ENCODE measurements at places on chromosomes 11 and 22.

DNA sequence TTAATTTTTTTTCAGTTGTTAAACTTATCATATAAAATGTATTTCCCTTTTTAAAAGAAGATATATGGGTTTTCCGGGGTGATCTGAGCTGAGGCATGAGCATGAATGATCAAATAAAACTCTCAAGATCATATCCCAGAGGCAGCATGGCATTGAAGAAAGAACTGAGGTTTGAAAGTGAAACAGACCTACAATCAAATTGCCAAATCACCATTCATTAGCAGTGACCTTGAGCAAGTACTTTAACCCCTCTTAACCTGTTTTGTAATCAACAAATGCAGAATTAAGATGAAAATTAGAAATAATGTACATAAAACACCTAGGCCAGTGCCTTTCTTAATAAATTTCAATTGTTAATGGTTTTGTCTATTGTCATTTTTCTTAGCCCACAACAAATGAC lies 116.0 kb downstream of the RBFOX2 start:
- DNase-seq, result no peak

DNA sequence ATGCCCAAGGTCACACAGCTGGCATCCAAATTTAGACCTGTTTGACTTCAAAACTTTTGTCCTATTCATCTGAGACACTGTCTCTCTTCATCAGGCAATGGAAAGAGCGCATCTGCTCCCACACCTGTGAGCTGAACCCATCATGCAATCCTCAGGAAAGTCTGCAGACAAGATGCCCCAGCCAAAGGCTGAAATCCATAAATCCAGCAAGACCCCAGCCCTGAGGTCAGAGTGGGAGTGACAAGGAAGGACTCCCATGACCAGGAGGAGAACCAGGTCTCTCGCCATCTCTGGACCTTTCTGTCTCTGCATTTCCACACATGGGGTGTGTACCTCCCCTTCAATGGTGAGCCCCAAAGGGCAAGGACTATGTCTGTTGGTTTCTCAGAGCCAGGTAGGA lies 83.6 kb upstream of the HMGXB4 start:
- DNase-seq, result no peak

GRCh38 chr11:2422461-2423156 lies 21.7 kb downstream of the TRPM5 start:
- DNase-seq, result no peak

DNA sequence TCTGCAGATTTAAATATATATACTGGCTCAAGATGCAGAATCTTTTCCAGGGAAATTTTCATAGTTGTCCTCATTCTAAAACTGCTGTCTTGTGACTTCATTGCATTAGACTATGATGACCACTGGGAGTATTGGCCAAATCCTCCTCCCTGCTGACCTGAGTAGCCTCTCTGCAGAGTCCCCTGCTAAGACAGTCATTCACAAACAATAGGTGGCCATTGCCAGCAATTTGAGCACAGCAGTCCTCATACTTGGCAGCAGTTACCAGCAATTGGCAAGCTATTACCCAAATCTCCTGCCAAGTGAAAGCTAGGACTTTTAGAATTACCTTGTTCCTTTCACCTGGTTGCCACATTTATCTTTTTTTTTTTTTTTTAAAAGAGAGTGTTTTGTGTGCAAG lies 325.8 kb downstream of the FAT3 start:
- no peak for DNase-seq

DNA sequence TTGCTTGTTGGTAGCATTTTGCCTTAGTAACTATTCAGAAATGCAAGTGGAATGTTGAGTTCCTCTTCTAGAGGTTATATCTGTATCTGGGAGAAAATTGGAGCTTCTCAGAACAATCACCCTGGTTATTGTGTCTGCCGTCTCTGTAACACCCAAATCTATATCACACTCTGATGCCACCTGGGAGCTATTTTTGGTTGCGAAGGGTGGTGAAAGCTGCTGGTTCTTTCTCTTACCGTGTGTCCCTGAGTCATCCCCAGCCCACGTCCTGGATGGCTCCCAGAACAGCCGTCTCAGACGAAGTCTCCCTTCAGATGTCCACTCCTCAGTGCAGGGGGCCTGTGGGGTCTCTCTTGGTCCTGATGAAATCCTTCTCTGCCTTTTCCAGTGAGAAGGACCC lies 83.5 kb downstream of the C22orf31 start:
- no peak for DNase-seq

- no peak for DNase-seq
Measured at GRCh38 chr11:133346137-133346536, 186.2 kb downstream of the OPCML start.

DNA sequence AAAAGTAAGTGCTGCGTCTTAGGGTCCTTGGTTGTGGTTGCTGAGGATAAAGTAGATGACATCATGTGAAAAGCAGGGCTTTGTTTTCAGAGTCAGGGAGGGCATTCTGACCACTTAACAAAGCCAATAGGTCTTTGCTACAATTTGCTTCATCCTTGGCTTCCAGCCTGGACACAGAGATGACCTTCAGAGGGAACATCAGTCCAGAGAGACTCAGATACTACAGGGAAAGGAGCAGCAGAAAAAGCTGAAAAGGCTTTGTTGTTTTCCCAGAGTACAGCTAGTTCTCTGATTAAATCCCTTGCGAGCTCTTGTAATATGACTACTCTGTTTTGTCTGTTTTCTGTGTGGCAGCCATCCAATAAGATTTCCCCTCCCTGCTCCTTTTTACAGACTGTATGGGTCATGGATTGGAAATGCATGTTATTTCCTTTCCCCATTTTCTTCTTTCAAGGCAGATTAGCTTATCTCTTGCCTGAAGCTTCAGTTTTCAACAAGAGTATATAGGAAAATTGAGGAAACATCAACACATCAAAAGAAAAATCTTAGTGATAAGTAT lies 31.9 kb downstream of the ATG13 start:
- no peak for DNase-seq

DNA sequence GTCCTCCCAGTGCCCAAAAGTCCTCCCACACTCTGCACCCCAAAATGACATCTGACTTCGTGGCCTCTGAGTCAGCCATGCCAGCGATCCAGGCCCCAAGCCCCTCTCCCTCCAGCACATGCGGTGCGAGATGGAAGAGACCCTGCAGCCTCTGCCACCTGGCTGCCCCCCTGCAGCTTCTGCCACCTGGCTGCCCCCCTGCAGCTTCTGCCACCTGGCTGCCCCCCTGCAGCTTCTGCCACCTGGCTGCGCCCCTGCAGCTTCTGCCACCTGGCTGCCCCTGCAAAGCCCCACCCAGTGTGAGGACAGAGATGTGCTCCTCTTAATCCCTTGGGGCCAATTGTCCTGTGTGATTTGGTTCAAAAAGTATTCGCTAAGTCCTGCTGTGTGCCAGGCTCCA lies 68.0 kb downstream of the WNT7B start:
- no peak for DNase-seq

GRCh38 chr11:9662273-9662672 lies 1.6 kb upstream of the SWAP70 start:
- no peak for DNase-seq

DNA sequence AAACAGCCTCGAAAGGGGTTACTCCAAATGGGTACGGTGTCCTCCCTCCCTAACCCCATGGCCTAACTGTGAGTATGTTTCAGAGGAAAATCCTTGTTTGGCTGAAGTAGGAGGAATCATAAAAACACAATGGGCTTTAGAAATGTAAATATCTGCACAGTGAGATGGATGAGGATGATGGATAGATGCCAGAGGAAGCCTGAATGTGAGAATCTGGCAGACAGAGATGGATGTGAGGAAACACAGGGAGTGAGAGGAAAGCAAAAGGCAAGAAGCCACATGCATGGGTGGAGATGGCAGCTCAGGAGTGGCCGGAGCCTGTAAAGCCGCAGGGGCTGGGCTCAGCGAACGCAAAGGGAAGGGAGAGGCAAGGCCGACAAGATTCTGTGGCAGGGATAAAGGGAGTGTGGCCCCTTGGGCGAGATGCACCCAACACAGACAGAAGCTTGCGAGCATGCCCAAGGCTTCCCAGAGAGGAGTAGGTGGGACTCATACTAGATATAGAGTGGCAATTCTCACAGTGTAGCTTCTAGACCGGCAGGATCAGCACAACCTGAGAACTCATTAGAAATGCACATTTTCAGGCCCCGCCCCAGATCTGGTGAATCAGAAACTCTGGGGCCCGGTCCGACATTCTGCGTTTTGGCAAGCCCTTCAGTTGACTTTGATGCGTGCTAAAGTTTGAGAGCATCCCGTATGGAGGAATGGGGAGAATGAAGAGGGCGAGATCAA lies 237.3 kb upstream of the CADM1 start:
- no peak for DNase-seq

DNA sequence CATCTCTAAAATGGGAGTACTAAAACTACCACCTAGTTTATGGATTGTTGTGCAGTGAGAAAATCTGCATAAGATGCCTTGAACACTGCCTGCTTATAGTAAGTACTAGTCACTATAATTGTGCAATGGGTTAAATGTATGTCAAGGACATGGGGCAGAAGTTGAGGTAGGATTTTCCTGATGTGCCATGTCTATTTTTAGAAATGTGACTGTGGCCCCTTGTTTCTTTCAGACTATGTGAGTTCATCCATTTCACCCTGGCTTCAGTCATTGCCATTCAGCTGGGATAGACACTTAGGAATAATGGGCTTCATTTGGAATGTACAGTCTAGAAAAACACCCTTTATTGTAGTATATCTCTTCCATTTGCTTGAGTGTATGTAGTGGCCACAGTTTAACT lies 51.4 kb downstream of the BDNF start:
- no peak for DNase-seq

- no peak for DNase-seq
Measured at GRCh38 chr11:2713661-2714462, 14.1 kb upstream of the KCNQ1OT1 start.

- no peak for DNase-seq
Measured at GRCh38 chr22:49659281-49659923, 168.3 kb downstream of the BRD1 start.

GRCh38 chr22:17243524-17243923 lies 24.3 kb upstream of the ADA2 start:
- no peak for DNase-seq

DNA sequence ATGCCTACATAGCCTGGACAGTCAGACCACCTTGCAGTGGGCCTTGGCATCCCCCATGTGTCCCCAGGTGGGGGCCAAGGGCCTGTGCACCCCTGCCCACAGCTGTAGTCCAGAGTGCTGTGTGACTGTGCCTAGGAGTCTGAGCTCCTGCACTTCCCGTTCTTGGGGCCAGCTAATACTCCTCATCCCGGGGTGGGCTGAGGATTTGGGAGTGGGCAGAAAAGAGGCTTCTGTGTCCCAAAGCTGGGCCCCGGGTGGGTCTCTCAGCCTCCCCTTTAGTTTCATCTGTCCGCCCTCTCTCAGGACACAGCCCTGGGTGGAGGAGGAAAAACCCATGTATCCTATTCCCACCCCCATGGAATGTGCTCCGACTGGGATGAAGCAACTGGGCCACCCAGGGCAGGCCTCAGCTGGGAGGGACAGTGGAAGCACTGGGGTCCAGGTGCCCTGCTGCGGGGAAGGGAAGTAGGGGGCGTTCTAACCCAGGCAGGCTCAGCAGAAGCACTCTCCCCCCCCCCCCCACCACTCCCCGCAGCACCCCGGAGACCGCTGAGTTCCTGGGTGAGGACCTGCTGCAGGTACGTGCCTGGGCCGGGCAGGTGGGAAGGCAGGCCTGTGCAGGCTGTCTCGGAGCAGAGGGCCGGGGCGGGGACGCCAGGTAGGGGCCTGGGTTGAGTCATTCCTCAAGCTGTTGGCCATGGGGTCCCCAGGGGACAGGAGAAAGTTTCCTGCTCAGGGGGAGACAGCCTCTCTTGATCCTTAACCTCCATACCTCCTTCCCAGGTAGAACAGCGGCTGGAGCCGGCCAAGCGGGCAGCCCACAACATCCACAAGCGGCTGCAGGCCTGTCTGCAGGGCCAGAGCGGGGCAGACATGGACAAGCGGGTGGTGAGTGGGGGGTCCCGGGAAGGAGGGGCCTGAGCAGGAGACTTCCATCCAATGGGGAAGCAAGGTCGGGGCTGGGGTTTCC lies 1.4 kb downstream of the SH3BP1 start:
- no peak for DNase-seq

GRCh38 chr11:26860895-26861294 lies 133.0 kb upstream of the FIBIN start:
- no peak for DNase-seq

DNA sequence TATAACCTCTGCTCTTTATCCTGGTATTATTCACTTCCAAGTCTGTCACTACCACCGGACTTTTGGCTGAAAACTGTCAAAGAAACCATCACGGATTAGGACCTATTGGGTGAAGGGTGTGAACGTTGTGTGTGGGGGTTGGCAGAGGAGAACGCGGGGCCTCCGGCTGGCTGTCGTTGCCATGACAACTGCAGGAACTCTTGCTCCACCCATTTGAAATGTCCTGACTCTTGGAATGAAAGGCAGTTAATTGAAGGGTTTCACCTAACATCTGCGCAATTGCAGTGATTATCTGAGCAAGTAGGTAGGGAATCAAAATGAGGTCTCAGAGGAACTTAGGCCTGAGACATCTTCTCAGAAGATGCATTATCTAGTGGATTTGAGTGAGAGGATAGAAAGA lies 60.9 kb upstream of the CLMP start:
- no peak for DNase-seq

Data from Panc1 (cell line).